Mesenteric fat pad (tissue), 1 donor: ENCODE measurements at places on chromosomes 3 and 15. TPM values are rescaled to one million over a fixed set of nuclear protein-coding genes. Genes with fewer than 3 reads are reported as not detected.

DNA sequence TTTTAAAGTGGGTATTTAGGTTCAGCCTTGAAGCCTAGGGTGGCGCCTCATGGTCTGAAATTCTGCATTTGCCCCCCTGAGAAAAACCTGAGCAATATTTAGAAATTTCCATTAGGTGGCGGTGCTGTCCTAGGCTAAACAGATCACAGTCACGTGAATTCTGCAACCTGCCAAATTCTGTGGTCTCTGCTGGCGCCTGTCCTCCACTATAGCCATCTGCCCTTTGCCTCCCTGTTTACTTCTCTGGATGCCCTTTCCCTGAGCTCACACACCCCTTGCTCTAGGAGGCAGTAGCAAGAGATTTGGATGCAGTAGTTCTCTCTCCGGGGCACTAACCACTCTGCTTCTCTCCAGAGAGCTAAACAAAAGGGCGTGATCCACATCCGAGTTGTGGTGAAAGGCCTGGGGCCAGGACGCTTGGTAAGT, 9.1 kb downstream of the MRPS11 start:
- DNase-seq = no peak

Gene MRPL46
- 50.8 TPM for total RNA-seq

- DNase-seq = no peak
Measured at GRCh38 chr3:13229273-13229949, 156.2 kb upstream of the IQSEC1 start.

Gene C3orf85
- not detected for total RNA-seq

- no peak for DNase-seq
Measured at GRCh38 chr3:195609229-195609628, 25.5 kb upstream of the APOD start.

GRCh38 chr3:170038434-170039110, 777 bp downstream of the GPR160 start:
- DNase-seq = no peak

Gene SLC9C1
- not detected for total RNA-seq

GRCh38 chr3:47430606-47431005, 45.1 kb downstream of the SCAP start:
- DNase-seq = peak; percentile 73

Gene SLC22A14
- 0.48 TPM for total RNA-seq

DNA sequence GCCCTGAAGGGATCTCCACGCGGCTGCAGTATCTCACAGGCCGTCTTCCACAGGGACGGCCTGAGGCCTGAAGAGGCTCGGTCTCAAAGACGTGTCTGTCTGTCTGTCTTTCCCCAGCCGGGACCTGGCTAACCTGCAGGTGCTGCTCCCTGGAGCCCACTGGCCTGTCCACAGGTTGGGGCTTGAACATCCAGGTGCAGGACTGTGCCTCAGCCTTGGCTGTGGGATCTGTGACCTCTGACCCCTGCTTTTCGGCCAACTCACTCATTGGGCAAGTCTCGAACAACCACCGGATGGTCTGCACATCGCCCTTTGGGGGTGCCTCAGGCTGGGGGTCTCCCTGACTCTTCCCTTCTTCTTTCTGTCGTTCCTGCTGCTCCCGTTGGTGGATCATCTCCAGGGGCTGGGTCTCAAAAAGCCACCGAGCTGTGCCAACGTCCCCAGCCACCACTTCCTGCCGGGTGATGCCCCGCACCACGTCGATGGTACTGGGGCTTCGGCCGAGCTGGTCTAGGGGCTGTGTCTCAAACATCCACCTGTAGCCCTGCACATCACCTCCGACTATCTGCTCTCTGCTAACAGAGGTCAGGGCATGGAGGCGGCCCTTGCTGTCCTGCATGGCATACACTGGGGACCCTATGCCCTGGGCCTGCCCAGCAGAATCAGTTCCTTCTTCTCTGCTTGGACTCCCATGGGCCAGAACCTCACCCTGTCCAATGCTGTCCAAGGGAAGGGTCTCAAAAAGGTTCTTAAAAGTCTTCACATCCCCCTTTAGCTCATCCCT, 4.8 kb downstream of the XIRP1 start:
- DNase-seq = no peak

DNA sequence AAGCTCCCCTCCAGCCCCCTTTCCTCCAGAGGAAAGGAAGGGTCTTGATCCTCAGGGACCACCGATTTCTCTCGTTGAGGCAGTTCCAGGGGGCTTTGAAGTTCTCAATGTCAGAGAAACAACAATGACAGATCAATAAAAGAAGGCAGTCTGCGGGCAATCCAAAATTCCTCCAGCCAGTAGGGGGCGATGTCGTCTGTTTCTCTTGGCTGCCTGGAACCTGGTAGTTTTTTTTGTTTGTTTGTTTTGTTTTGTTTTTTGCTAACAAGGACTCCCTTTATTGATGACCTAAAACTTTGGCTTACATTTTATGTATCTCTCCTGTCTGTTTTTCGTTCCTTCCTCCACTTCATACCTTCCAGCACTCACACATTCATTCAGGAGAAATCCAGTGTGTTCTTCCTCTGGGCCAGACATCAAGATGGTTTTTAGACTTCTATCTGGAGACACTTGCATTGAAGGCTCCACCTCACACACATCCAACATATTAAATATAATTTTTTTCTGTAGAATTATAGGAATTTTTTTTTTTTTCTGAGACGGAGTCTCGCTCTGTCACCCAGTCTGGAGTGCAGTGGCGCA, 276.6 kb downstream of the RPLP1 start:
- DNase-seq = no peak

DNA sequence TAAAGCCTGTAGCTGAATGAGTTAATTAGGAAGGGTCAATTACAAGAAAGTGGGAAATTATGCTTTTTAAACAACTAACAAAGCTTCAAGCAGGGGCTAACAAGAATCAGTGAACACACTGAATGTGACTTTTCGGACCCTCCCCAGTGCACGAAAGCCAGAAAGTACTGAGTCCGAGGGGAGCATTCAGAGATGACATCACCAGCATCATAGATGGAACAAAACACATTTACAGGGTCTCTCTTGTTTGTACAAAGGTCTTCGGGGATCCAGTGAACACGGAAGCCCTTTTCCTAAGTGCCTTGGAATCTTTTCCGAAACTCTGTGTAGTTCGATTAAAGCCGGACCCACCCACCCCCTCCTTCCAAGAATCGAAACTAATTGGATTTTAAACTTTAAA, 829 bp downstream of the DCP1A start:
- no peak for DNase-seq

GRCh38 chr3:179603321-179603720, 1.1 kb downstream of the MRPL47 start:
- DNase-seq = no peak

Gene FAM174B
- 15.4 TPM for total RNA-seq

Gene DAZL
- not detected for total RNA-seq

DNA sequence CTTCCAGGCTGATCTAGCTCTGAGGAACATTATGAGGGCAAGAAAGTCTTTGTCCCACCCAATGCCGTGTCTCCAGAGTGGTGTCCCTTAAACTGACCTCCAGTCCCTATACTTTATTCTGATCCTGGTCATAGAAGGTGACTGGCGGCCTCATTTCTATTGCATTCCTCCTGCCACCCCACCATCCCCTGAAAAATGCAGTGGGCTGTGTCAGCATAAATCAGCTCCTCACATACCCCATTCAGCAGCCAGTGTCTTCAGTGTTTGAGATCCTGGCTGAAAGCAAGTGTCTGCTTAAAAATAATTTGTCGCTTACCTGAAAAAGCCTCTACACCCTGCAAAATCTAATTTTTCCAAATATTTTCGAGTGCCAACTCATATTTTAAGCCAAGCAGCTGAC, 346.1 kb downstream of the FEZF2 start:
- no peak for DNase-seq

Gene TMCO5A
- not detected for total RNA-seq

Gene PIERCE2
- 1.3 TPM for total RNA-seq

Gene MME
- 138 TPM for total RNA-seq

Gene HRG
- total RNA-seq = not detected

DNA sequence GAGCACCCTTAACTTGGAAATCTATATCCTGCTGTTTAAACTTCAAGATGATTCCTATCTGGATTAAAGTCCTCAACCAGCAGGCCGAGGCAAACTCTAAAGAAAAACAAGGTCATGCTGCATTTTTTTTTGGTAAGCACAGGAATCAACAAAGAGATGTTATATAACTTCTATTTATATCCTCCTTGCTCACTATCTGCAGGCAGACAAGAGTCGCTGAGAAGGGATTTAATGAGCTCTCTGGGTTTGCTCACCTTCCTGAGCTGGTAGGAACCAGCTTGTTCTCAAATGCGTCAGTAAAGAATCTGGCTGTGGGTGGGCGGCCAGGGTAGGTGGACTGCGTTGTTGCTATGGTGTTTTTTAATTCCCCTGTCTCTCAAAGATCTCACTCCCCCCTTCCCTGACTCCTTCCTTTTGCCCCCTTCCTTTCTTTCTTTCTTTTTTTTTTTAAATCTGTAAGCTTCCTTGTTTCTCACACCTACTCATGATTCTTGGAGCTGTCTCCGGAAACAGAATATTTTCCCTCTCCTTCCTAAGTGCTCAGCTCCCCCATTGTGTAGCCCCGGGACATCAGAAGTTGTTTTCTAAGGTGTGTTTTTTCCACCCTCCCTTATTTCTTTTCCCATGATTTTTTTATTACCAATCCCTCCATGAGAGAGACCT, 228.8 kb upstream of the BHLHE40 start:
- DNase-seq = no peak

GRCh38 chr3:27800261-27800660, 78.1 kb upstream of the EOMES start:
- DNase-seq = no peak

GRCh38 chr3:178492491-178492890, 43.7 kb upstream of the KCNMB2 start:
- DNase-seq = no peak

DNA sequence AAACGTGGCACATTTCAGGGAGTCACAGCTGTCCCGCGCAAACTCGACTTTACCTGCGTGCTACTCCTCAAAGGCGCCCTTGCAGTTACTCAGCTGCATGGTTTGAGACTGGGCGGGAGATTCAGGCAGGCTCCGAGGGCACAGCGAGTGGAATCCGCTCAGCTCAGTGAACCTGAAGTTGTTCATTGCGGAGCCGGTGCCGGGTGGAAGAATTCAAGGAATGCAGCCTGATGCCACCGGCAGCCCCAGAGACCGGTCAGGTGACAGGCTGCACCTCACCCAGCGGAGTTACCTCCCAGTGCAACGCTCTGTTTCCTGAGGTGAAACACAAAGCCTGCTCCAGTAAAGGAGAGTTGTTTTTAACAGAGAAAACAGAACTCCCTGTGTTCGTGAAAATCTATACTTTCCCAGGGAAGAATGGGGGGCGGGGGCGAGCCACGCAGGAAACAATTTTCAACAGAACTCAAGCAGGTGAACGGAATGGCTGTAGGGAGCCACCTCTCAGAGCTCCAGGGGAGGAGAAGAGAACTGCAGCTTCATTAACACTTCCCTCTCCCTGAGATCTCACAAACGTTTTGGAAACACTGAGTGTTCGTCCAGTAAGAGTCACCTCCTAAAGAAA, 3.8 kb downstream of the VEPH1 start:
- no peak for DNase-seq

Gene DUOXA2
- total RNA-seq = not detected

GRCh38 chr3:178551916-178552321, 15.7 kb downstream of the KCNMB2 start:
- DNase-seq = no peak

- no peak for DNase-seq
Measured at GRCh38 chr3:146036281-146036680, 124.7 kb downstream of the PLOD2 start.

GRCh38 chr15:85154061-85154460, 172.4 kb downstream of the PDE8A start:
- no peak for DNase-seq

DNA sequence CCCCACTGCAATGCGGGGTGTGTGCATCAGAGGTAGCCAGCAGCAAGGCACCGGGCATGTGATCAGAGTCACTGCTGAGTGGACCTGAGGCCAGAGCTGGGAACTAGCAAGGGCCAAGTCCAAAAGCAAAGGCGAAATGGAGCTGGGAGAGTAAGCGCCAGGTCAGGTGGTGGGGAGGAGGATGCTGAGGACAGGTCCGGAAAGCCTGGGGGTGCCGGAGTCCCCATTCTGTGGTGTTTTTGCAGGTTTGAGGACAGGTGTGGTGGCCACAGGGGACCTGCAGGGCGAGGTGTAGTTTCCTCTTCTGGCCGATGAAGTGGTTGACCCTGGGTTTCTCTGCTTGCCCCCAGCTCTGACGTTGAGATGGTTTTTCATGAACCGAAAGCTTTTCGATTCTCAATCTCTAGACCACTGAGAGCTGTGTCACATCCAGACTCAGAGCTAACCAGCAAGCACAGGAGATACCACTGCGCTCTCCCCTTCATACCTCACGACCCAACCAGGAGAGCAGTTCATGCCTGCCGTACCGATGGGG, 35.0 kb upstream of the HES1 start:
- no peak for DNase-seq

DNA sequence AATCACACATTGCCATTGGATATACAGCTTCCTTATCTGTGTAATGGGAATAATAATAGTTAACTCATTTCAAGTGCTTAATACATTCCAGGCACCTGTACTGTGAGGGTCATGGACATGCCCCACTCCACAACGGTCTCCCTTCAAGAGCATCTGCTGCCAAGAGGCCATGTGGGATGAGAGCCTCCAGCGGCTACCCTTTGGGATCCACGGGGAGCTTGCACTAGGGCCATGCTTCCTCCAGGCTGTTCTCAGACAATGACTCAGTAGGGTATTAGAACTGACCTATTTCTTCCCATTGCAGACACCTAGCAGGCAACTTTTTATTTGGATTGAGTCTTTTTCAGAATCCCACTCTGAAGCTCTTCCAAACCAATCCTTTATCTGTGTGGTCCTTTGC, 1078.9 kb downstream of the TUSC7 start:
- DNase-seq = no peak

- no peak for DNase-seq
Measured at GRCh38 chr3:33007776-33008175, 56.3 kb downstream of the CCR4 start.

Gene LMAN1L
- not detected for total RNA-seq

Gene GCSAM
- total RNA-seq = not detected

GRCh38 chr3:137199678-137200077, 241.9 kb downstream of the IL20RB start:
- DNase-seq = no peak

Gene ZBBX
- not detected for total RNA-seq

Gene SLC27A2
- 1.7 TPM for total RNA-seq

DNA sequence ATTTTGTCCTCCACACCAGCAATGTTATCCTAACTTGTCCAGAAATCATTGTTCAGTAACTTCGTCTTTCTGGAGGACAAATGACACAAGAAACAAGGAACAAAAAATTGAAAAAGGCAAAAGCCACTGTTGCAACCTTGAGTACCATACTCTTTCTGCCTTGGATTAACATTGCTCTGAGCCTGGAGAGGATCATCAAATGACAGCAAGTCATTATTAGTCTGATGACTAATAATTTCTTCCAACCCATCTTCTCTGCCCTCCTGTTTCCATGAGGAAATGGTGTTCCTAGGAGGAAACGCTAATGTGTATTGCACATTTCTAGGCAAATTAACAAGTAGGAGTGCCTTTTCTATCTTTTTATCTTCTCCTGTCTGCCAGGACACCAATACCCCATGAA, 153.9 kb downstream of the PCCB start:
- DNase-seq = no peak
